ENCODE measurements at places on chromosomes 11 and 22. TPM values are rescaled to one million over a fixed set of nuclear protein-coding genes. Genes with fewer than 3 reads are reported as not detected.

Gene PICALM
- total RNA-seq, result 115 TPM

Gene NNMT
- total RNA-seq, result not detected

Gene SCUBE2
- not detected for total RNA-seq

Gene C22orf23
- not detected for total RNA-seq

Gene DGCR6
- total RNA-seq, result 2.8 TPM

Gene OR52I1
- total RNA-seq, result not detected

Gene LDHAL6A
- not detected for total RNA-seq

Gene MYRF
- total RNA-seq, result 3.4 TPM

Gene PYGM
- 3.8 TPM for total RNA-seq

DNA sequence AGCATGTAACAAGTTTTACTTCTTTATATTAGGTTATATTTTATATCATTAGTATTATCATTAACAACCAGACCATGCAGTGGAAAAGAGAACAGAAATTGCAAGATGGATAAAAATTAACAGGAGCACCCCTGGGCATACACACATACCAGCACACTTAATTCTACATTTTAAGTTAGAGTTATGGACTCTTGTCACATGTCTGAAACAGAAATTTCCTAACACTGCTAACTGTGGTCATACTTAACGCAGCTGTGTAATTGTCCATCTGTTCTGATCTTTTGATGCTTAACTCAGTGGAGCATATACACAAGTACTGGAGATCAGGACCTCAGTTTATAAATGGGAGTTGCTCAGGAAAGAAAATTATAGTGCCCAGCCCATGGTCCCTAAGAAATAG is 358 bp downstream of the OR52H1 start:
- H3K4me1 ChIP-seq, result no peaks in the 10 kb centered on the region
- H3K27ac ChIP-seq, result no peak overlapping the region
- no peak for DNase-seq
- H3K27me3 ChIP-seq, result peaks cover 3% of the 10 kb centered on the region

DNA sequence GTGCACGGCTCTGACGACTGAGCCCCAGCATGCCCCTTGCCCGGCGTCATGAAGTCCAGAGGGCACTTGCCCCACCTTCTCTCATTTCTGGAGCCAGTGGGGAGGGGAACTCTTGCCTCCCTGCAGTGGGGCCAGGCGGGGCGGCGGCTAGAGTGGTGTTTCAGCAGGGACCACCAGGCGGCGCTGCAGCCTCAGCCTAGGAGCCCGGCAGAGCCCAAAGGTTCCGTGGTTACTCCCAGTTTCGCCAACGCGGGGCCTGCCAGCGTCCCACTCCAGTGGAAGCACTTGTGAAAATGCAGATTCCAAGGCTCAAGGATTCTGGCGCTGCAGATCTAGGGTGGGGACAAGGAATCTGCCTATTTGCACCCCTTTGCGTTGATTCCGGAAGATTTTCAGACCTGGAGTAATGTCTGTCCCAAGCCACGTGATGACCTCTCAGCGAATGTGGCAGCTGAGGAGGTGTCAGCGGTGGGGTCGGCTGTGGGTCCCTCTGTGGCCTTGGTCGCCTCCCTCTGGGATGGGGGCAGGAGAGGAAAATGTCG is 55.7 kb downstream of the CD82 start:
- no peak overlapping the region for H3K27ac ChIP-seq
- H3K4me3 ChIP-seq, result no peak overlapping the region
- H3K27me3 ChIP-seq, result no peaks in the 10 kb centered on the region
- peak; percentile 76 for DNase-seq
- H3K4me1 ChIP-seq, result peaks cover 11% of the 10 kb centered on the region

GRCh38 chr11:33135216-33135615 is 26.1 kb downstream of the CSTF3 start:
- H3K27ac ChIP-seq, result no peak overlapping the region
- H3K4me1 ChIP-seq, result peaks cover 14% of the 10 kb centered on the region
- peaks cover 28% of the 10 kb centered on the region for H3K36me3 ChIP-seq
- DNase-seq, result no peak
- H3K27me3 ChIP-seq, result no peaks in the 10 kb centered on the region

- no peak for DNase-seq
- H3K27me3 ChIP-seq, result no peaks in the 10 kb centered on the region
- no peaks in the 10 kb centered on the region for H3K4me1 ChIP-seq
- H3K4me3 ChIP-seq, result no peak overlapping the region
- no peaks in the 10 kb centered on the region for H3K36me3 ChIP-seq
These were observed 204.4 kb upstream of the ANO5 start for GRCh38 chr11:21988477-21988876.

DNA sequence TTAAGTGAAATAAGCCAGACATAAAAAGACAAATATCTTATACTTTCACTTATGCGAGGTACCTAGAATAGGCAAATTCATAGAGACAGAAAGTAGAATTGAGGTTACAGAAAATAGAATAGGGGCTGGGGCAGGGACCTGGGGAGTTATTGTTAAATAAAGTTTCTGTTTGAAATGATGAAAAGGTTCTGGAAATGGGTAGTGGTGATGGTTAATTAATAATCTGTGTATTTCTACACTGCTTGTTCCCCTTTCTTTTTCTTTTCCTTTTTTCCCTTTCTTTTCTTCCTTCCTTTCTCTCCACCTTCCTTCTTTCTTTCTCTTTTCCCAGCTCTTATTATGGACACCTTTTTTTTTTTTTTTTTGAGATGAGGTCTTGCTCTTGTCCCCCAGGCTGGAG is 2.8 kb downstream of the NAALADL1 start:
- no peaks in the 10 kb centered on the region for H3K36me3 ChIP-seq
- H3K4me1 ChIP-seq, result peaks cover 17% of the 10 kb centered on the region
- no peak overlapping the region for H3K4me3 ChIP-seq
- H3K27me3 ChIP-seq, result no peaks in the 10 kb centered on the region
- no peak overlapping the region for H3K27ac ChIP-seq

GRCh38 chr11:47842749-47843148 is 5.4 kb downstream of the NUP160 start:
- H3K36me3 ChIP-seq, result peaks cover 23% of the 10 kb centered on the region
- DNase-seq, result no peak
- no peaks in the 10 kb centered on the region for H3K27me3 ChIP-seq
- H3K4me3 ChIP-seq, result no peak overlapping the region
- H3K4me1 ChIP-seq, result peaks cover 18% of the 10 kb centered on the region

DNA sequence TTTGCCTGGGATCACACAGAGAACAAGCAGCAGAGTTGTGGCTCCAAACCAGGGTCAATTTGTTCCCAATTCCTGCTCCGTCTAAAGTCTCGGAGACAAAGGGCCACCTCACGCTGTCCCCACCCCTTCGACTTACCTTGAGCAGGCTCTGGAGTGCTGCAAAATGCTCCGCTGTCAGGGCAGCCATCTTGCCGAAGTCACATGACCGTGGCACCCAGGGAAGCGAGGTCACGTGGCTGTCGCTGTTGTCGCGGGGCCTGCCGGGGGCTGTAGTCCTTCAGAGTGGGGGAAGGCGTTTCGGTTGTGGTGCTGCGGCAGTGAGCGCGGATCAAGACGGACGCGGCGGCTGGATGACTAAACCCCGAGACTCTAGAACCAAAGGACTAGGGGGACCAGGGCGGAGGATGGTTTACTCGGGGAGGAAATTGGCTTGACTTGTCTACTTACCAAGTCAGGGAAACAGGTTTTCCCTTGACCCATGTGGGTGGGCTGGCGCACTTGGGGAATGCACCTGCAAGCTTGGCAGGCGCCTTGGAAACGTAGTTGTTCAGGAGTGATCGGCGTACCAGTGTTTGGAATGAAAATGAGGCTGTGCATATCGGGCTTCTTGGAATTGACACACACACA is at the start of gene COMMD9:
COMMD9 (minus strand) TSS at position 199 of the 627 bp plus-strand sequence; CDS start at position 187, 12 bp downstream.
- peak within 1 kb of the TSS; percentile 88 for H3K27ac ChIP-seq
- DNase-seq, result peak; percentile 89
- peak within 1 kb of the TSS; percentile 89 for H3K4me3 ChIP-seq
- H3K36me3 ChIP-seq, result no peaks in the 10 kb centered on the region
- peaks cover 20% of the 10 kb centered on the region for H3K4me1 ChIP-seq

DNA sequence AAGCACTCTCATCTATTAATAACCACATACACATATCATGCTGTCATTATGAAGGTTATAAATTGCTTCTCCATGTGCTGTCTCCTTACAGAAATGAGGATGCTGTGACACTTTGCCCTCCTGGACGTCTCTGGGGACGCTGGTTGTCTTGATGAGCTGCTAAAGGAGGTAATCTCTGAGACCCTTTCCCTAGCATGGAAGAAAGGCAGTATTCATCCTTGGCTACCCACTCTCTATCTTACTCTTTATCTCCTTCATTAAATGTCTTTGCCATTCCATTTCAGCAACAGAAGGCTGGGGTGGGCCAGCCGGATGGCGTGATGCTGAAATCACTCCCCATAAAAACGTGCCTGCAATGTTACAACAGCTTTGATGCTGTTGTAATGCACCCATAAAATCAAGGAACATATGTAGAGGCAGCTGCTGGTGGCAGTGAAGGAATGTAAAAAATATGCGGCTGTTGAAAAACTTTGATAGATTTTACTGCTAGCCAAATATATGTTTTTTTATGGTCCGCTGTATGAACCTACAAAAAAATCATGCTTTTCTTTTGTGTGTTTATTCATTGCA is 715.1 kb upstream of the API5 start:
- no peak overlapping the region for H3K4me3 ChIP-seq
- DNase-seq, result no peak
- H3K27ac ChIP-seq, result no peak overlapping the region
- no peaks in the 10 kb centered on the region for H3K27me3 ChIP-seq
- H3K4me1 ChIP-seq, result no peaks in the 10 kb centered on the region

GRCh38 chr11:57432149-57432561 is 5.2 kb upstream of the SLC43A3 start:
- H3K27ac ChIP-seq, result no peak overlapping the region
- H3K27me3 ChIP-seq, result peaks cover 14% of the 10 kb centered on the region
- DNase-seq, result no peak
- no peak overlapping the region for H3K4me3 ChIP-seq
- H3K36me3 ChIP-seq, result no peaks in the 10 kb centered on the region

DNA sequence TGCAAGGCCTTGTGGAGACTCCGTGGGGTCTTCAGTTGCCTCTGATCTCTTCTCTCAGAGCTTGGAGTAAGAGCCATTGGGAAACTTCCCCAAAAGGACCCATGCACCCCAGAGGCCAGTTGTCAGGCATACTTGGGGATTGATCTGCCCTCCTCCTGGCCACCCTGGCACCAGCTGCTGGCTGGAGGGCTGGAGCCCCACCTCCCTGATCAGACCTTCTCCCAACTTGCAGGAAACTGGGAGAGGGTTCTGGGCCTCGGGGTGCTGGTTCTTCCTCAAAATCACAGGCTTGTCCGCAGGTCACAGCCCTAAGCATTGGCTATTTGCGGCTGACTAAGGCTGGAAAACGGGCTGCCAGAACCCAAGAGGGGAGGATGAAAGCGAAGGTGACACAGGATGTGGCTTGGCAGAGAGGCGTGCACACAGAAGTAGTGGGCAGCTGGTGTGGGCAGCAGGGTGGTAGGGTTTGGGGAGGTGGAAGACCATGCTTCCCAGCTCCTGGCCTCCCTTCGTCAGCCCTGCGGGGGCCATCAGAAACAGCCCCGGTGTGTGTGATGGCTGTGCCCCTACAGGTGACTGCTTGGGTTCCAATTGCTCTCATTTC is 1.3 kb upstream of the DGKZ start:
- H3K27me3 ChIP-seq, result no peaks in the 10 kb centered on the region
- H3K27ac ChIP-seq, result peak overlapping the region; percentile 85
- H3K4me3 ChIP-seq, result peak overlapping the region; percentile 83
- peak; percentile 56 for DNase-seq
- H3K4me1 ChIP-seq, result peaks cover 65% of the 10 kb centered on the region
- peaks cover 5% of the 10 kb centered on the region for H3K36me3 ChIP-seq

- H3K4me3 ChIP-seq, result peak overlapping the region; percentile 99
- H3K36me3 ChIP-seq, result peaks cover 15% of the 10 kb centered on the region
- DNase-seq, result no peak
- H3K27ac ChIP-seq, result peak overlapping the region; percentile 100
- H3K4me1 ChIP-seq, result peaks cover 24% of the 10 kb centered on the region
- no peaks in the 10 kb centered on the region for H3K27me3 ChIP-seq
These were observed 617 bp downstream of the TSG101 start for GRCh38 chr11:18526130-18526520.

DNA sequence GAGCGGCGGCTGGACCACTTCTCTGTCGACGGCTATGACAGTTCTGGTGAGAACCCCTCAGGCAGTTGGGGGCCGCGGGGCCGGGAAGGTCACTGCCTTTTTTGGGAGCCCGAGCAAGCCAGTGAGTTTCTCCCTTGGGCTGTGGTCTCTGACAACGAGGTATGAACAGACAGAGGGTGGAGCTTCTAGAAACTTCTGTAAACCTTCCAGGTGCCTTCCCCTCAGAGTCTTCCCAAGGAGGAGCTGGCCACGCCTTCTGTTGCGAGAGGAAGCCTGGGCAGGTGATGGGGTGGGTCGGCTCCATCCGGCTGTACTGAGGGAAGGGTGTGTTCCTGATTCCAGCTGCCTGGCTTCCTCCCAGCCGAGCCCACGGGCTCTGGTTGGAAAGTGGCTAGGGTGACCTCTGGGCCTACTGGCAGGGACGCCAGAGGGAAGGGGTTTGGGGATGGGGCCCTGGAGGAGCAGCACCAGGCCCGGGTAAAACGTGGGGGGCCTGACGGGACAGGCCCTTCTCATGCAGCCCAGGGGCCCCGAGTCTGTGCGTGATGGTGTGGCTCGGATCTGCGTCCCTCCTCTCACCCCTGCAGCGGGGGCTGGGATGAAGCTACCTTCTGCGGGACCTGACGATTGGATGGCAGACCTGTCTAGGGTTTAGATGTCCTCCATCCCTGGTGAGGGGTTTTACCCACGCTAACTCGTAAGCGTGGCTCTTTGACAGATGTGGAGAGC is 110.8 kb downstream of the KCNQ1OT1 start:
- H3K4me1 ChIP-seq, result no peaks in the 10 kb centered on the region
- DNase-seq, result no peak
- H3K36me3 ChIP-seq, result peaks cover 6% of the 10 kb centered on the region
- no peaks in the 10 kb centered on the region for H3K27me3 ChIP-seq
- H3K27ac ChIP-seq, result no peak overlapping the region
- no peak overlapping the region for H3K4me3 ChIP-seq

DNA sequence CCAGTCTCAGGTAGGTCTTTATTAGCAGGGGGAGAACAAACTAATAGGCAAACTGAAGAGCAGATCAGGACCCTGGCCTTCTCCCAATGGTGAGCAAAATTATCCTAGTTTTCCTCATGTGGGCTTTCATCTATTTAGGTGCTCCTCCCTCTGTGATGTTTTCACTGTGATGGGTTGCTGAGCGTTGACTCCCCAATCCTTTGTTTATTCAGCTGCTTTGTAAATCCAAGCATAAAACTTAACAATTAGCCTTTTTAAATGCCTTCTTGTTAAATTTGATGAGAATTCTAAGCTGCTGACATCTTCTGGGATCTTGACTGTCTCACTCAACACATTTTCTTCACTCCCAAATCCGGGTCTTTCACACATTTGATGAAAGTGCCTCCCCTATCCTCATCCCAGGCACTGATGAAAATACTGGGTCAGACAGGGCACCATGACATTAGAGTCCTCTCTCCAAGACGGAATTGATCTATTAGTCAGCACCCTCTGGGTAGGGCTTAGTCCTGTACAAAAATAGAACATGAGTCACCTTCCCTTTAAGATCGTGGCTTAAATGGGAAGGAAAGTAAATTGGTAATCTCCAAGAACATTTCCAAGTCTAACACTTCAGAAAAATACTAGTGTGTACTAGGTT is 199.3 kb upstream of the ISX start:
- H3K27me3 ChIP-seq, result peaks cover 3% of the 10 kb centered on the region
- no peaks in the 10 kb centered on the region for H3K36me3 ChIP-seq
- no peak for DNase-seq
- H3K4me3 ChIP-seq, result no peak overlapping the region
- no peaks in the 10 kb centered on the region for H3K4me1 ChIP-seq

GRCh38 chr11:127073621-127074020 is 73.1 kb upstream of the KIRREL3 start:
- H3K27ac ChIP-seq, result no peak overlapping the region
- no peak overlapping the region for H3K4me3 ChIP-seq
- no peaks in the 10 kb centered on the region for H3K27me3 ChIP-seq
- no peak for DNase-seq

Measured in activated naive CD8-positive, alpha-beta T cell treated with anti-CD3 and anti-CD28 coated beads, Interleukin-2, amount 10 ng/mL, durations not matched to agents 7 days and 5 days (primary cell).